AG08395 (cell line): ENCODE measurements at places on chromosomes 3 and 15.
A peak's percentile ranks its signal among the peaks of the same experiment; 100 is the strongest.

DNA sequence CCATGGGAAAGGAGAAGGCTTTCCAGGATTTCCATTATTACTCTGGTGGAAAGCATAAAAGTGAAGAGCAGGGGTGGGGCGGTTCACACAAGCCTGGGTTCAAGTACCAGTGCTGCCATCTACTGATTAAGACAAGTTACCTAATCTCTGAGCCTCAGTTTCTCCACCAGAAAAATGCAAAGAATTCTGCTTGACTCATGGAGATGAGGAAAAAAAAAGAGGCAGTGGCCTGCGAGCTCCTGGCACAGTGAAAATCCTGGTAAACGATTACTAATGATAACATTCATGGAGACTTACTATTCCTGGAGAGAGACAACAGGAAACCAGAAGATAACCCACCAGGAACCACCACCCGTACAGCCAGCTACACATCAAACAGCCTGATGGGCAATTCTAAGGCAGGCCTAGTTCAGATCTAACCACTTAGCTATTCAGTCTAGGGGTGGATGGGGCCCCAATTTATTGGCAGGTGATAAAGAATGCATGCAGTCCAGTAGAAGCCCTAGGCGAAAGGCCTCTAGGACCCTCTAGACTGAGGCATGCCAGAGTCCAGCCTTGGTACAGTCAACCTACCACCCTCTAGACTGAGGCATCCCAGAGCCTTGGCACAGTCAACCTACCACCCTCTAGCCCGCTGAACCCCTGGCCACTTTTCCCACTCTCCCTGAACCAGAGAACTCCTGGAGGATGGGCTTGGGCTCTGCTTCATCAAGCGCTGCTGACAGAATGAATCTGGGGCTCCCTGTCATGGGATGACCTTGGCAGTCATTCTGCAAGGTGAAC lies 2.5 kb downstream of the AMOTL2 start:
- DNase-seq = no peak

DNA sequence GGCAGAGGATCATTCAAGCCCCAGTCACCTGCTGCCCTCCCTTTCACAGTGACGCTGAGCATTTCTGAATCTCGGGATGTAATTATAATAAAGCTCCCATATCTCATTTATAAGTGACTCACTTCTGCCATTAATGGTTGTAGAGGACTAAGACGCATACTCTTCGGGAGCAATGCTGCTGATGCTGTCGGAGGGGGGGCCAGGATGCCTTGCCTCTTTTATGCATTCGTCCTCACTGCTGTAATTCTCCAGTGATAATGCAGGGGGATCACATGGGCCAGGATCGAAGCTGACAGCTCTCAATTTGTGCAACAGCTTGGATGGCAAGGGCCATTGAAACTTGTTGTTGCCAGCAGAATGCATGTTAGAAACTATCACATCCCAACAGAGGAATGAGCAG lies 3.1 kb downstream of the HRH1 start:
- no peak for DNase-seq

- no peak for DNase-seq
Observed at GRCh38 chr15:55106155-55106554, 90.6 kb downstream of the RSL24D1 start.

DNA sequence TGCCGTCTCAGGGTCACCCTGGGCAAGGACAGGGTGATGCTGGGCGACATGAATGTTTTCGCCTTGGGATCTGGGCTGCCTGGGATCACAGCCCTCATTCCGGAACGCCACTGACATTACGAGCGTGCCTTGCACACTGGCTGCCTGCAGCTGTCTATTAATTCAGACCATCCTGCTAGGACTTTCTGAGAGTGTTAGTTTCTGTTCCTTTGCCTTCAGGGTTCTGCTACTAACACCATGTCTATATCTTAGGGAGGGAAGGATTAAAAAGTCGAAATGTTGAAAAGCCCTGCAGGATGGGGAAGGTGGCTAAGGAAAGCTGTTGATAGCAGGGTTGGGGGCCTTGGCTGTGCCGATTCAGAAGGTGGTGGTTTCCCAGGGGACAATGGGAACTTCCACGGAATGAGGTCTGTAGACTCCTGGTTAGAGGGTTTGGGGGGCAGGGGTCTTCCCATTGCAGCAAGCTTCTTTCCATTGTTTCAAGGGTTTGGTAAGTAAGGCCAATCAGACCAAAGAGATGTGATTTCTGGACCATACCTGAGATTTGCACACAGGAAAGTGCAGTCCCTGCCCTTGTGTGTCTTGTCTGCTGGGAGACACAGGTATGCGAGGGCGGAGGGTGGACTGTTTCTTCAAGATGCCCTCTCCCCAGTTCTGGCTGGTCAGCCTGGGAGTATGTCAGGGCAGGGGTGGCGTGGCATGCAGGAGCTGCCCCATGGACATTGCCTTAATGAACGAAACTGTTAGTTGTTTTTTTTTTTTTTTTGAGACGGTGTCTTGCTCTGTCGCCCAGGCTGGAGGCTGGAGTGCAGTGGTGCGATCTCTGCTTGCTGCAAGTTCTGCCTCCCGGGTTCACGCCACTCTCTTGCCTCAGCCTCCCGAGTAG lies 50.9 kb downstream of the RGMA start:
- no peak for DNase-seq

GRCh38 chr15:88635318-88635717 lies 3.5 kb upstream of the ISG20 start:
- no peak for DNase-seq

- DNase-seq = no peak
Observed at GRCh38 chr3:112463250-112463649, 36.0 kb downstream of the BTLA start.

DNA sequence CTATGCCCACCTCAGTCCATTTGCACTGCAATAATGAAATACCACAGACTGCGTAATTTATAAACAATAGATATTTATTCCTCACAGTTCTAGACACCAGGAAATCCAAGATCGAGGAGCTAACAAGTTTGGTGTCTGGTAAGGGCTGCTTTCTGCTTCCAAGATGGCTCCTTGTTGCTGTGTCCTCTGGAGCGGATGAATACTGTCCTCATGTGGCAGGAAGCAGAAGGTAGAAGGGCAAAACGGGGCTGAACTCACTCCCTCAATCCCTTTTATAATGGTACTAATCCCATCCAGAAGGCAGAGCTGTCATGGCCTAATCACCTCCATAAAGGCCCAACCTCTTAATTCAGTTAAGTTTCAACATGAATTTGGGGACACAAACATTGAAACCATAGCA lies 75.3 kb downstream of the P2RY1 start:
- no peak for DNase-seq

DNA sequence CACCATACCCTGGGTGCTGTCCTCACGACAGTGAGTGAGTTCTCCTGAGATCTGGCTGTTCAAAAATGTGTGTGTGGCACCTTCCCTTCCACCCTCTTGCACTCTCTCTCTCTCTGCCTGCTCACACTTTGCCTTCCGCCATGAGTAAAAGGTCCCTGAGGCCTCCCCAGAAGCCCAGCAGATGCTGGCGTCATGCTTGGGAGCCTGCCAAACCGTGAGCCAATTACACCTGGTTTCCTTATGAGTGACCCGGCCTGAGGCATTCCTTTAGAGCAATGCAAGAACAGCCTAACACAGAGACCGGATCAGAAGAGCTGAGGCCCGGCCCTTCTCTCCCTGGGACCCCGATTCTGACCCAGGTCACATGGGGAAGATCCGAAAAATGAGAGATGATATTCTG lies 15.4 kb downstream of the TMEM44 start:
- no peak for DNase-seq

- DNase-seq = no peak
Observed at GRCh38 chr3:48408823-48409281, 21.0 kb downstream of the PLXNB1 start.

GRCh38 chr3:74661672-74662071 lies 47.2 kb upstream of the CNTN3 start:
- no peak for DNase-seq

GRCh38 chr3:190076601-190077394 lies 43.9 kb downstream of the P3H2 start:
- DNase-seq = peak; percentile 95

- no peak for DNase-seq
Observed at GRCh38 chr3:140552898-140553297, 125.0 kb upstream of the TRIM42 start.

GRCh38 chr3:17544632-17545031 lies 197.8 kb downstream of the TBC1D5 start:
- peak; percentile 2 for DNase-seq

- DNase-seq = no peak
Observed at GRCh38 chr15:68719672-68720071, 101.0 kb downstream of the ANP32A start.

- no peak for DNase-seq
Observed at GRCh38 chr3:4340077-4340410, 36.9 kb downstream of the SETMAR start.

- no peak for DNase-seq
Observed at GRCh38 chr3:52555056-52555455, 18.7 kb downstream of the UQCC5 start.

- DNase-seq = no peak
Observed at GRCh38 chr15:84970843-84971242, 10.8 kb upstream of the PDE8A start.

GRCh38 chr3:117261983-117262421 lies 552.4 kb downstream of the TUSC7 start:
- no peak for DNase-seq

- peak; percentile 62 for DNase-seq
Observed at GRCh38 chr3:24048843-24049242, 103.8 kb downstream of the NR1D2 start.

- no peak for DNase-seq
Observed at GRCh38 chr3:50698269-50698668, 23.5 kb downstream of the DOCK3 start.
